Gastroesophageal sphincter (tissue), 4 donors: ENCODE measurements at places on chromosomes 2 and 18. TPM values are rescaled to one million over a fixed set of nuclear protein-coding genes. Genes with fewer than 3 reads are reported as not detected.

DNA sequence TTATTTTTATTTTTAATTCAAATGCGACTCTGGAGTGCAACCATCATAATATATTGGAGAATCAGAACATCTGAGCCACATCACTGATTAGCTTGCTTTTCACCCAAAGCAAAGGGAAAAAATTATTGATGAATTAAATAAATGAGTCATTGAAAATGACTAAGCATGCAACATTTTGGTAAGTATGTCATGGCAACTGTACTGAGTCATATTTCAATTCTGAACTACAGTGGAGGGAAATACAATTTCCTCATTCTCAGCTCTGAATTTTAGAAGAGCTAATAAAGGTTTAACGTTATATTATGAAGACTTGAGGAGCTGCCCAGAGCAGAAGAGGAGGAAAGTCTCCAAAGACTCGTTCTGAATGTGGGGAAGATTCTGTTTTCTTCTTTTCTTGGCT, 89.6 kb upstream of the CCDC68 start:
- ATAC-seq, result no peak

GRCh38 chr2:134602666-134603065, 116.1 kb downstream of the TMEM163 start:
- ATAC-seq, result no peak

- ATAC-seq, result no peak
These were observed 51.5 kb downstream of the PLEKHB2 start for GRCh38 chr2:131156452-131157149.

GRCh38 chr18:74190086-74190485, 41.8 kb downstream of the TIMM21 start:
- no peak for ATAC-seq

DNA sequence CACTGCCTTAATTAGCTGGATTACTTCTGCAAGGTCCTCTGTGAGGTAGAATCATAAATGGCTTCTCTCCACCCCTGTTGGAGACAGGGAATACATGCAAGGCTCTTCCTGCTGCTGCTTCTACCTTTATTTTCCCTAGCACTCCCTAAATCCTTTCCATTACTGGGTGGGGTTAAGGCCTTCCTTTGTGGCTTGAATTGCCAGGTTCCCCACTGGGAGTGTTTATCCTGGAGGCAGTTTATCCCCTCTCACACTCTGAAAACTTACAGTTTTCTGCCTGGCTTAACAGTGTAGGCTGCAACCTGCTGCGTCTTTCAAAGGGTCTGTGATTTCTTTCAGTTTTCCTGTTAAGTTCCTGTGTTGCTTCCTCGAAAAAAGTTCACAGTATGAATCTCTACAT, 1062.3 kb upstream of the CRIM1 start:
- no peak for ATAC-seq

- no peak for ATAC-seq
These were observed 10.8 kb upstream of the ALLC start for GRCh38 chr2:3647246-3647645.

DNA sequence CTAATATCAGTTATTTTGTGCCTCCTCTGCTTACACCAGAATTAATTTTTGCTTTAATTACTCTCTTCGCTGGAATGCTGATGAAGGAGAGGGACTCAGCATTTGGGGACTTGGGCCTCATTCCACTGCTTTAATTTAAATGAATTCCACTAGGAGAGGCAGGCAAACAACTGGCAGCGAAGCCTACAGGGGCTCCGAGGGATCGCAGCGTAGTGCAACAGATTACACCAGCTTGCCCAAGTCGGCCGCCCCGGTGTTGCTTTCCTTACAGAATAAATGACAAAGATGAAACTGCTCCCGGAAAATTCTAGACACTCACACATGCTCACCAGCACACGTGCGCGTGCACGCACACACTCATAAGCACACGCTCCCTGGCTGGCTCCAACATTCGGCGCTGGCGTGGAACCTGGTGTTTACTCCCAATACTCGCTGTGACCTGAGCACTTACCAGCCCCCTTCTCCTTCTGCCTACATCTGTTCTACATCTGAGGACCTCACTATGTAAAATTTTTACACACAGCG, 175.4 kb downstream of the ZNF521 start:
- no peak for ATAC-seq

DNA sequence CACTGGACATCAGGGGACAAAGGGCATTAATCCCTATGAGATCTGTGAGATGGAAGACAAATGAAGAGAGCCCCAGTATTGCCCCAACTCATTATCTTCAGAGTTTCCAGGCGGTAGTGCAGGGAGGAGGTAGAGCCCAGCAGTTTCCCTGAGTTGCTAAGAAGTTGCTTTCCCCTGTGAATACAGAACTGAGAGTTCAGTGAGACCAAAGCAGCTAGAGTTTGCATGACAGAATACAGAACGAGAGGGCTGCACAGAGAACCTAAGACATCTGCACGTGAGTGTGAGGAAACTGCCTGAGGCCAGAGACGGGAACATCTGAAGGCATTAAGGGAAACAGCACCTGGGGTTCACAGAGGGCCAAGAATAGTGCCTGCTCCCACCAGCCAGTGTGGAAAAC, 18.1 kb upstream of the PGAP1 start:
- ATAC-seq, result no peak

- no peak for ATAC-seq
These were observed 886.2 kb upstream of the NRXN1 start for GRCh38 chr2:51918113-51918512.

The PLB1 gene
- total RNA-seq, result 14.5 TPM

The SYT4 gene
- total RNA-seq, result not detected

The PKDCC gene
- total RNA-seq, result 194 TPM

DNA sequence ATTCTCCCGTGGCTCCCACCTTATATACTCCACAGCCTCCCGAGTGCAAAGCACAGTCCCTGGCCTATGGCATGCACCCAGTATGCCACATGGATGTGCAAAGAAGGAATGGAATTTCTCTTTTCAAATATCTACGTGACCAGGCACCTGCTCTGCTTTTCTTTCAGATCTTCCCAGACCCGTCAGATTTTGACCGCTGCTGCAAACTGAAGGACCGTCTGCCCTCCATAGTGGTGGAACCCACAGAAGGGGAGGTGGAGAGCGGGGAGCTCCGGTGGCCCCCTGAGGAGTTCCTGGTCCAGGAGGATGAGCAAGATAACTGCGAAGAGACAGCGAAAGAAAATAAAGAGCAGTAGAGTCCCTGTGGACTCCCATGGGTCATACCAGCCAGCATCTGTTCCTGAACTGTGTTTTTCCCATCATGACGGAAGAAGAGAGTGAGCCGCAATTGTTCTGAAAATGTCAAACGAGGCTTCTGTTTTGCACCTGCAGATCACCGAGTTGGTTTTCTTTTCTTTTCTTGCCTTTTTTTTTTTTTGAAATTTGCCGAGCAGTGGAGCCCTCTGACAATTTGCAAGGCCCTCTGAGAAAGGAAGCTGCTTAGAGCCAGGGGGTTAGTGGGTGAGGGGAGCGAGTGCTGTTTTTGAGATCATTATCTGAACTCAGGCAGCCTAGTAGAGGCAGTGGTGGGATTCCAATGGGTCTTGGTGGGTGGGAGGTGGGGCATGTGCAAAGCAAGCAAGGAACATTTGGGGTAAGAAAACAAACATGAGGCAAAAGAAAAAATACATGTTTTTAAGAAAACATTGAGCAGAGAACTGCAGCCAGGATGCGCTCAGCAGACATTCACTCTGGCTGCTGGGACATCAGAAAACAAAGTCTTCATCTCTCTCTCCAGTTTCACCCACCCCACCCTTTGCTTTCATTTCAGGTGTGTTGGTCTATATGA, 26.2 kb downstream of the LBH start:
- no peak for ATAC-seq

GRCh38 chr2:166499281-166499680, 5.2 kb upstream of the SCN7A start:
- no peak for ATAC-seq

The SCG2 gene
- total RNA-seq, result 0.78 TPM

DNA sequence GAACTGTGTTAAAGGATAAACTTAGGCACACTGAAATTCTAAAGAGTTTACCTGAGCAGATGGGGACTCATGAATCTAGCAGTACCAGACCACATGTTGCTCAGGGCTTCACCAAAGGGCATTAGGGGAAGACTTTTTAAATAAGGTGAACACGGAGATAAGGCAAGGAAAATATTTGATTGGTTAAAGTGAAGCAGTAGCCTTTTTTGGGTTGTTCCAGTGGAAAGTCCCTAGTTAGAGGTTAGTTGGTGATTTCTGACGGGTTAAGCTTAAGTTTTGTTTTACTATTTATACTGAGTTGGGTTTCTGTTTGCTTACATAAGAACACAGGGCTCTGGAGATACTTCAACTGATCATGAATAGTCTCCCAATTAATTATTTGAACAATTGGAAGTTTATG, 722.5 kb downstream of the SOCS6 start:
- no peak for ATAC-seq

The DPYSL5 gene
- 2.4 TPM for total RNA-seq

GRCh38 chr2:38375696-38376345, 1.3 kb downstream of the ATL2 start:
- ATAC-seq, result no peak

DNA sequence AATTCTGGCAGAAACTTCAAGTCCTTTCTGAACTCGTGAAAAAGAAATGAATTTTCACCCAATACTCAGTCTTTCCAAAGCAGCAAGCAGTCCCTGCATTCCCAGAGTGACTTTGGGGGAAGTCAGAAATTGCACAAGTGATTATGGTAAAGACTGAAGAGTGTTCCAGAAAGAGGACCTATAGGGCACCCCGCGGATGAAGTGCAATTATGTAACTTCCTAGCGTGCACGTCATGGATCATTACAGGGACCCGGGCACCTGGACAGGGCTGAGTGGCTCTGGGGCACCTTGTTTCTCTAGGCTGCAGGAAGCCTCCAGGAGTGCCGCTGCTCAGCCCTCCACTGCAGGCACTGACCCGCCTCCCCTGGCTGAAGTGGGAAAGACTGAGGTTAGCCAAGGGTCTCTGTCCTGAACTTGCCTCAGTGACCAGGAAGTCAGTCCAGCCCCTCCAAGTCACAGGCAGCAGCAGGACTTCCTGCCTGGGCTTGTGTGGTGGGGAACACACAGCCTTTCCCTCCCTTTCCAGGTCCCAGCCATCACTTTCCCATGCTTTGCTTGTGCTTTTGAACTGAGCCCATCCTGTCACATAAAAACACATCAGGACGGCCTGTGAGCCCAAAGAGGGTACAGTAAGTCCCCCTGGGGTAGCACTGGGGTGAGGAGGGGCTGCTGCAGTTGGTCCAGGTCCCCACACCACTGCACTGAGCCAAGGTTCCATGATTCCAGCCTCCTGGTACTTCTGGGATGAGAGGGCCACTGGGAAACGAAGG, 19.8 kb downstream of the TMEM185B start:
- ATAC-seq, result no peak

The SERPINB10 gene
- total RNA-seq, result 2.0 TPM

- no peak for ATAC-seq
These were observed 26.4 kb downstream of the KCNIP3 start for GRCh38 chr2:95323347-95324155.

The ALPP gene
- total RNA-seq, result not detected
